ENCODE measurements at places on chromosomes 12 and 14.

GRCh38 chr12:102568276-102568675 is 87.9 kb upstream of the IGF1 start:
- no peak for DNase-seq

- no peak for DNase-seq
Measured at GRCh38 chr14:32005628-32006027, 71.5 kb upstream of the ARHGAP5 start.

DNA sequence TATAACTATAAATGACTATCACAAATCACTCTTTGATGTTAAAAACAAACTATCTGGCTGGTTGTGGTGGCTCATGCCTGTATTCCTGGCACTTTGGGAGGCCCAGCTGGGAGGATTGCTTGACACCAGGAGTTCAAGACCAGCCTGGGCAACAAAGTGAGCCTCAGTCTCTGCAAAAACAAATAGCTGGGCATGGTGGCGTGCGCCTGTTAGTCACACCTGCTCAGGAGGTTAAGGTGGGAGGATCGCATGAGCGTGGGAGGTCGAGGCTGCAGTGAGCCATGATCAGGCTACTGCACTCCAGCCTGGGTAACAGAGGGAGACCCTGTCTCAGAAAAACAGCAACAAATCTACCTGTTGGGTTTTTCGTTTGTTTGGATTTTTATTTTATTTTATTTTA is 5.4 kb downstream of the TXNRD1 start:
- no peak for DNase-seq

DNA sequence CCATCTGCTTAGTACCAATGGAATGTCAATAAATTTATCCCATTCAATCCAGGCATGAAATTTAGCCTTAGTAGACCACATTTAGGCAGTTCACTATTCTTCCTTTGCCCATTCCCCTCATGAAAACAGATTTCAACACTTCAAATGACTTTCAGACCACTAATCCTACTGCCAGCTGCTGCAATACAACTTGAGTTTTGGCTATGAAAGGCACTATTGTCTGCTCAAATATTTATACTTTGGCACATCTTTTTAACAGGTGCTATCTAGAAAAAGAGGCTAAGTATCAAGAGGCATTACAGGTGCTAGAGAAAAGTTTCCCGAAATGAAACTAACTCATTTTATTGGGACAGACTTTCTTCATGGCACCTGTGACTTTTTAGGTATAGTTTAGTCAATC is 499.8 kb downstream of the C12orf50 start:
- DNase-seq = no peak

DNA sequence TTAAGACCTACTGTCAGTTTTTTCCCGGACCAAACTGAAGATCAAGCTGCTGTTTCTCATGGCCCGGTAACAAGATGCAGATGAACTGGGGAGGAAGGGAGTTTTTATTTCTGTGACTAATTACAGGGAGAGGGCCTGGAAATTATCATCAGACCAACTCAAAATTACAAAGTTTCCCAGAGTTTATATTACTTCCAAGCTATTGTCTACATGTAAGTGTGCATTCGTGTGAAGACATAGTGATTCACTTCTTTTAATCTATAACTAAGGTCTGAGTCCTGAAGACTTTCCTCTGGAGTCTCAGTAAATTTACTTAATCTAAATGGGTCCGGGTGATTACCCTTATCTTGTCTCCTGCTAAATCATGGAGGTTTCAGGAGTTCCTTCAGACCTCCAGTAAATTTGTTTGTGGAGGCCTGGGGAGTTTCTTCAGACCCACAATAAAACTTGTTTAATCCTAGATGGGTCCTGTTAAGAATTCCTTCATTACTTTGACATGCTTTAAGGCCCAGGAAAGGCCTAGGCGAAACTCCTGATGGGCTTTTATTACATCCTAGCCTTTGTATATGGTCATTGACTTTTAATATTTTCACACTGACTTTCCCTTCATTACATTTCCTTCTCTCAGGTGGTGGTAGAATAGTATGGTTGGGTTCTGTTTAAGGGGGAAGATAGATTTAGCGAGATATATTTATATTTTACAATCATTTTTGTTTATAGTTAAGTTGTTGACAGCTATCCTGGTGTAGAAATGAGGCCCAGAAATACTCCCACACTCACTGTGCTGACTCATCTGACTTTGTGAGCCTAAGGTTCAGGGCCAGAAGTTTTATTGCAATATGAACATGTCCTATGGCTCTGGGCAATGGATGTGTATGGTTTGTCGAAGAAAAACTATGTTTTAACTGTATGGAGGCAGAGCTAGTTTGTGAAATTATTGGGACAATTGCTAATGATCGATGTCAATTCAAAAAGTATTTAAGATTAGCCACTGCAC is 627.0 kb upstream of the FBXO33 start:
- DNase-seq = no peak

GRCh38 chr14:76918782-76919394 is 92.7 kb downstream of the LRRC74A start:
- DNase-seq = no peak

DNA sequence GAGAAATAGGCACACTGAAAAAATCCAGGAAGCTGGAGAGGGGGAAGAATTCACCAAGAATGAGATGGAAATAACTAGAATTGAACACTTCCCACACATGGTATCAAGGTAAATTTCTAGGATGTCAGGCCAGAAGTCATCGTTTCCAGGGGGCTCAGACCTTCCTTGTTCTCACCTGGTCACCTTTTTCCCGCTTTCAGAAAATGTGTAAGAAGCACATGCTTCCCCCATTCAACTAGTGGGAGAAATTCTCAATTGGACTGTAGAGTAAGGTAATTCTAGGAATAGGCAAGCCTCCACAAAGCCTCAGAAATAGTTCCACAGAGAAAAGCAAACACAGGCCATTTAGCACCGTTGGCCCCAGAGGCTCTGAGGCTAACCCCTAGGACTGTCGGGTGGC is 2.8 kb upstream of the PTMS start:
- DNase-seq = no peak

- DNase-seq = no peak
Measured at GRCh38 chr12:78210506-78210860, 379.8 kb downstream of the NAV3 start.

GRCh38 chr14:92994131-92994676 is 71.3 kb downstream of the CHGA start:
- no peak for DNase-seq

DNA sequence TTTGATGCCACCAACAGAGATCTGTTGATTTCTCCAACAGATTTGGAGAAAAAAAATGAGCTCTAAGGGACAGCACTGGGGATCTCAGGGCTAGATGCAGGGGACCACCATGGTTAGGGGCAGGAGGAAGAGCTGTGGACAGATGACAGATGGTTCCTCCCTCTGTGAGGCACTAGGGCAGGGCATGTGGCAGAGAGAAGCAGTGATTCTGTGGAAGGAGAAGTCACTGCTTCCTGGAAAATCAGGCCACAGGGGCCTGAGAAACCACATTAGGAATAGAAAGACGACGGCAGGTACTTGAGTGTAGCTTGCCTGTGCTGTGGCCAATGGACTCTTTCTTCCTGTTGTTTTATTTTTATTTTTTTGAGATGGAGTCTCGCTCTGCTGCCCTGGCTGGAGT is 24.9 kb upstream of the TMED2 start:
- no peak for DNase-seq

DNA sequence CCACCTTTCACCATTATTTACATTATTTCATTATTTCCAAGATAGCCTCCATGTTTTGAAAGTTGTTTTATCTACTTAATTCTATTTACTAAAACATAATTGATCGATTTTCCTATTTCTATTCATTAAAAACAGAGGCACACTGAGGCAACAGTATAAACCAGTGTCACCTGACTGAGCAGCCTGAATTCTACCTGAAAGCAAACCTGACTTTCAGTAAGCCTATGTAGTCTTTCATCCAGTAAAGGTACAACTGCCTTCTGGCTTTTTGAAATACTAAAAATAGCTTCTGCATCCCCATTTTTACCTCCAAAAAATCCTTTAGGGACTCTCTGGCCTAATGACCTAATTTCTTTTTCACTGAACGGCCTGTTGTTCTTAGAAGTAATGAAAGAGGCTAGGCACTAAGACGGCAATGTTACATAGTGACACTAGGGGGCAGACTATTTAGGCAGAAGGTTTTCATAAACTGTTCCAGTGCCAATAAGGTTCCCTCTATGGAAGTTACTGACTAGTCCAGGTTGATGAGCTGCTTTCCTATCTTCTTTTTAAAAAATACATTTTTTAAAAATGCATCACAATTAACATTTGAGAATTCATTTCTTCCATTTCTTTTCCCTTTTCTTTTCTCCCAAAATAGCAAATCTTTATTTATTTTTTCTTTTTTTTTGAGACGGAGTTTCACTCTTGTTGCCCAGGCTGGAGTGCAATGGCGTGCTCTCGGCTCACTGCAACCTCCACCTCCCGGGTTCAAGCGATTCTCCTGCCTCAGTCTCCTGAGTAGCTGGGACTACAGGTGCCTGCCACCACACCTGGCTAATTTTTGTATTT is 17.5 kb downstream of the ANAPC5 start:
- peak; percentile 54 for DNase-seq

DNA sequence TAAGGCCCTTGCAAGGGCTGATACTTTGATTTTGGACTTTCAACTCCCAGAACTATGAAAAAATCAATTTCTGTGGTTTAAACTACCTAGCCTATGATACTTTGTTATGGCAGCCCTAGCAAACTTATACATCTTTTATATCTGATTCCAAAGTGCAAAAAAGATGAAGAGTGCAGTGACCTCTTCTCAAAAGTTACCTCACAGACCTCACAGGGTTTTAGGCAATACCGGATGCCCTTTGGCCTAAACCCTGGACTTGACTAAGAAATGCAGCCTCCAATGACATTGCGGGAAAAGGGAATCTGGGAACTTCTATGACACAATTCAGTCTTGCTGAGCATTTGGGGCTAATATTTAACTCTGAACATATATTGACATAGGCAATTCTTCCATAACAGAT is 63.3 kb downstream of the IGF1 start:
- no peak for DNase-seq

- DNase-seq = peak; percentile 7
Measured at GRCh38 chr12:118103601-118104382, at the start of gene VSIG10. TSS of gene VSIG10 (minus strand) at chr12:118104011. CDS start at chr12:118103671, 340 bp downstream.

- no peak for DNase-seq
Measured at GRCh38 chr14:93320489-93320888, 12.3 kb downstream of the BTBD7 start.

Data from CMK (cell line).